ENCODE measurements at places on chromosomes 6 and 20.

- DNase-seq, result no peak
These were observed 69.6 kb upstream of the HDGFL1 start for GRCh38 chr6:22499815-22500214.

- DNase-seq, result no peak
These were observed 8.5 kb upstream of the MRPS10 start for GRCh38 chr6:42226161-42226611.

DNA sequence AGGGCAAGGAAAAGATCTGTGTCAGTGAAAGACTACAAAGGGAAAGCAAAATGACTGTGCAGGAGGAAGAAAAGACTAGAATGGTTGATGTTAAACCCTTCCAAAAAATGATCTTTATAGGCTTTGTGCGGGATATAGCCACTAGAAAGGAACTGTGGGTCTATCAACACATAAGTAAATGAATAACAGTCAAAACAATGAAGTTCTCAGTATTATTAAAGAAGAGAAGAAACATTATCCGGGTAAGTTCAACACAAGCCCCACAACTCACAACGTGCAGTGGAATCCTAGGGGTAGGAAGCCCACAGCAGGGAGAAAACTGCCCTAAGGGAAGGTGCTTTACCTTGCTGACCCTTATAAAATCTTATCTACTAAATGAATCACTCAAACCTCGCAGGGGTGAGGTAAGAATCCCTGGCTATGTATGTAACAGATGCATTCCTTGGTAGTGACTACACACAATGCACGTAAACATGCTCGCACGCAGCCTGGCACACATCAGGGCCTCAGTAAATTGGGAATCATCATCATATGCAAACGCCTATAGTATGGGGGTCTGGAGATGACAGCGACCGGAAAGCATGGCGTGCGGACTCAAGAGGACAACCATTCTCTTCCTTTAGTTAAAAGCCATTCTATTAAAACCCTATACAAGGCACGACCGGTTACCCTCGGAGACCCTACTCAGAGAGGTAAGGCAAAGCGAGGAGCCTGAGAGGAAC is 11.3 kb downstream of the TFAP2A start:
- no peak for DNase-seq

- DNase-seq, result no peak
These were observed 15.6 kb upstream of the BICRAL start for GRCh38 chr6:42766163-42766670.

- no peak for DNase-seq
These were observed 269.8 kb downstream of the HACE1 start for GRCh38 chr6:104589940-104590339.

- DNase-seq, result no peak
These were observed 43.0 kb downstream of the FRK start for GRCh38 chr6:116017546-116018295.

DNA sequence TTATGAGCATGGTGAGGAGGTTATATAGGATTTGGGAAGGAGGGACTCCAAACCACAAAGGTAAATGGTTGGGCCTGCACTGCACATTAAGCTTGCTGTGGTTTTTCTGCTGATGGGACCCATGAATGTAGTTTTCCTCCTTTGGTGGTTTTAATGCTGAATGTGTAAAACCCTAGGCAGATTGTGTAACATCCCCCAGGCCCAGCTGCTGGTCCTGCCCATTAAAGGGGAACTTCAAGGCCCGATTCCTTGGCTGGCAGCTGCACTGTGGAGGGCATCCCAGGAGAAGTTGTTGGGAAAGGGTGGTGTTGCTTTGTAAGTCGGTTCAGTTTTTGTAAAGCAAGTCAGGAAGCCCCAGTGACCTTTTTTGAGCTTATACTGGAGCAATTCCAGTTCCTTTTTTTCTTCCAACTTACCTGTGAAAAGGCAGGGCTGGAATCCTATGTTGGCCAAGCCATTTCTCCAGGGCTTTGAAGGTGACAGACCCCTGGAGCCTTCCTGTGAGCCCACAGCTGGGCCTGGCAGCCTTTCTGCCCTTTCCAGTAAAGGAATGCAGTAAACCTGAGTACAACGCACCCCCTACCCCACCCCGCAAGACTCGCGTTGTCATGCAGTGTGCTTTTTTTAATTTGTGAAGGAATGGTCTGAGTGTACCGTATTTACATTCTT is 43.1 kb upstream of the NAA20 start:
- no peak for DNase-seq

- no peak for DNase-seq
These were observed 467.3 kb downstream of the PREX1 start for GRCh38 chr20:48360342-48360975.

GRCh38 chr20:35007891-35008290 is 52.2 kb downstream of the MYH7B start:
- DNase-seq, result no peak

- no peak for DNase-seq
These were observed 223.9 kb downstream of the TSHZ2 start for GRCh38 chr20:53195876-53196610.

GRCh38 chr20:1964659-1965405 is 29.0 kb downstream of the PDYN start:
- DNase-seq, result no peak

GRCh38 chr6:84415517-84415916 is 188.1 kb upstream of the CEP162 start:
- no peak for DNase-seq

- no peak for DNase-seq
These were observed 73.6 kb upstream of the HCRTR2 start for GRCh38 chr6:55100686-55101085.

DNA sequence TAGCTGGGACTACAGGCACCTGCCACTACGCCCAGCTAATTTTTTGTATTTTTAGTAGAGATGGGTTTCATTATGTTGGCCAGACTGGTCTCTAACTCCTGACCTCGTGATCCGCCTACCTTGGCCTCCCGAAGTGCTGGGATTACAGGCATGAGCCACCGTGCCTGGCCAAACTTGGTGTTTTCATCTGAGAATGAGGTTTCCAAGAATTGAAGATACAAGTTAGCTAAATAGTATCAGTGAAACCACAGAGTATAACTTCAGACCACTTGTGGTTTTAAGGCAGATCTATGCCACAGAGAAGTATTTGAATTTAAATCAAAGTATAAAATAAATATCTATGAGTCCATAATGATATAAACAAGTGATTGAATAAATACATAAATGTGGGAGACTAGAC is 70.1 kb downstream of the SLC16A10 start:
- peak; percentile 9 for DNase-seq

DNA sequence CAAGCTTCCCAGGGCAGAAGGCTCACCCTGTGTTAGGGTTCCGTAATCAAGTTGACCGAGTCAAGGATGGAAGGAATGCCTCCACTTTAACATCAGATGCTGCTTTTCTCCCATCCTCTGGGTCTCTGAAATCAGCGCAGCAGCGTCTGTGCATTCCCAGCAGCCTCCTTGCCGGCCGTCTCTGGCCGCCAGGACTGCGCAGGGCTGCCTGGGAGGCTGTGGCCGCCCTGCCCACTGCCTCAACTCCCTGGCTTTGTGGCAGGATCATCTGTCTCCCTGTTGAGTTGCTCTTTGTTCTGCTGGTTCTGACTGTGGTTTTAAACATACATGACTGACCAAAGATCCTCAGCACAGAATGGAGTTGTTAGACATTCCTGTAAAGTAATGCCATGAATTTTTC is 56.5 kb downstream of the DLL1 start:
- DNase-seq, result no peak

- DNase-seq, result no peak
These were observed 365.2 kb downstream of the SYNE1 start for GRCh38 chr6:152271776-152272464.

- DNase-seq, result no peak
These were observed 246.2 kb downstream of the FOXC1 start for GRCh38 chr6:1855890-1856289.

- DNase-seq, result no peak
These were observed 83.9 kb upstream of the GPR6 start for GRCh38 chr6:109894181-109894580.

DNA sequence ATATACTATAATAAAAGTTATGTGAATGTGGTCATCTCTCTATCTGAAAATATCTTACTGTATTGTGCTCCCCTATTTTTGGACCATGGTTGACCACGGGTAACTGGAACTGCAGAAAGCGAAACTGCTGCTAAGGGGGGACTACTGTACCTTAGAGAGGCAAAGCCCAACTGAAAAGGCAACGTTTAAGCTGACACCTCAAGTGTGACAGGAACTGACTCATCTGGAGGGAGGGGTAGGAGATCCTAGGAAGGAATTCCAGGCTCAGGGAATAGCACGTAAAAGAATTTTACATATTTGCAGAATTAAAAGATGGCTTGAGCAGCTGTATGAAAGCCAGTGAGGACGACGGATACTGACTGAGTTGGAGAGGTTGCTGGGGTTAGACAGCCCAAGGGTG is 34.8 kb downstream of the ELOVL2 start:
- no peak for DNase-seq

GRCh38 chr20:58458342-58459057 is 56.7 kb downstream of the APCDD1L start:
- no peak for DNase-seq

DNA sequence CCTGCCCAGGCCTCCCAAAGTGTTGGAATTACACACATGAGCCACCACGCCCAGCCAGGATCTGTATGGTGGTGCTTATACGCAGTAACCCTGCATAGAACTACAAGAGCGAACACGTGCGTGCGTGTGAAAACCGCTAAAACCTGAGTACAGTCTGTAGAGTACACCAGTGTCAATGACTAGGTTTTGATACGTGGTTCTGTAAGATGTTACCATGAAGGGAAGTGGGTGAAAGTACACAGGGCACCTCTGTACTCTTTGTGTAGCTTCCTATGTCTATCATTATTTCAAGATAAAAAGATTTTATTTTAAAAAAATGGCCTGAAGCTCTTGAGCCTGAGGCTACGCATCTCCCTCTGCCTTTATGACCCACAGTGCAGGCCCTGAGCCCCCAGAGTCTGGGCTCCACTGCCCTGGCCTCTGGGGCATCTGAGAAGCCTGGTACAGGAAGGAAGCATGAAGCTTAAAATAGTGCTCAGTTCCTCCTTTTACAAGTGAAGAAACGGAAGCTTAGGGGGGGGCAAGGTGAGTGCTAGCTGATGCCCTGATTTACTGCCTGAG is 21.6 kb downstream of the LY86 start:
- DNase-seq, result no peak

GRCh38 chr6:31131595-31131994 is 7.3 kb downstream of the PSORS1C2 start:
- no peak for DNase-seq

DNA sequence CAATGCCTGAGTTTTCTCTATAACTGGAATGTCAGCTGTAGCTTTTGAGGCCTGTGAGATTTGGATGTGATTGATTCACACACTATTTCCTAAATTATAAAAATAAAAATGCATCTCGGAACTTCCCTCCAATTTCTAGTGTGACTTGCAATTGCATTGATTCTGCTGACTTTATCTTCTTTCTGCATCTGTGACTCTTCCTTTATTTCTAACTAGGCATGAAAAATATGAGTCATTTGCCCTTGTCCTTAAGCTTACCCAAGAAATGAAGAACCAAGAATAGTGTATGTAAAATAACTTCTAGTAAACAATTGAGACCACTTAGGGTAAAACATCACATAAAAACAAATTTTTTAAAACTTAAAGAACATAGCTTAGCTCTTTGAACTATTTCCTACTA is 12.9 kb downstream of the OR2J2 start:
- no peak for DNase-seq

DNA sequence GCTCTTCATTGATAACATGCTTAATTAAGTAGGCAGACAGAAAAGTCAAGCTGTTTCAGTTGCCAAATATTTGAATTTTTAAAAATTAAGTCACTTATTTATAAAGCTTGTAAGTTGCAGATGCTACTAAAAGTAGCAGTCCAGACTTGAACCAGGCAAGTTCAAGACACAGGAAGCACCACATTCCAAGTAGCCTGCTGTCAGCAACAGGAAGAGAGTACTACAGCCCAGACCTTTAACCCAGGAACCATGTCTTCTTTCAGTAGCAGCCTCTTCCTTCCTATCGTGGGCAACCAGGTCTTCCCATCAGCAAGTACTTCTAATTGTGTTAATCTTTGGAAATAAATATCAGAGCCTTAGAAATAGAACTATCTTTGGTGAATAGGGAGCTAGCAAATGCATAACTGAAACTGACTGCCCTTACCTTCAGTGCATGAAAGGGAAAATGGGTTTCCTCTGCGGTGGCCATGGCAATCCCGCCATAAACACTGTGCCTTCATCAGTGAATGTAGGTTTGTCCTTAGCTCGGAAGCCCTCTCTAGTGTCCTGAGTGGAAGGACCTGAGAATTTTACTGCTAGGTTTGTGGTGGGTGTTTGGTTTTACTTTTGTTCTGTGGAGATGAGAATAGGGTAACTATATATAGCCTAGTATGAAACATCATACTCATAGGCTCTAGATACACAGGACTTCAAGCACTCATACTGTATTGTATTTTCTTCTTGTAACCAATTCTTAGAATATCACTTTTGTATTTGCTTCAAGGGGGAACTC is 95.6 kb downstream of the SYCP2 start:
- no peak for DNase-seq

DNA sequence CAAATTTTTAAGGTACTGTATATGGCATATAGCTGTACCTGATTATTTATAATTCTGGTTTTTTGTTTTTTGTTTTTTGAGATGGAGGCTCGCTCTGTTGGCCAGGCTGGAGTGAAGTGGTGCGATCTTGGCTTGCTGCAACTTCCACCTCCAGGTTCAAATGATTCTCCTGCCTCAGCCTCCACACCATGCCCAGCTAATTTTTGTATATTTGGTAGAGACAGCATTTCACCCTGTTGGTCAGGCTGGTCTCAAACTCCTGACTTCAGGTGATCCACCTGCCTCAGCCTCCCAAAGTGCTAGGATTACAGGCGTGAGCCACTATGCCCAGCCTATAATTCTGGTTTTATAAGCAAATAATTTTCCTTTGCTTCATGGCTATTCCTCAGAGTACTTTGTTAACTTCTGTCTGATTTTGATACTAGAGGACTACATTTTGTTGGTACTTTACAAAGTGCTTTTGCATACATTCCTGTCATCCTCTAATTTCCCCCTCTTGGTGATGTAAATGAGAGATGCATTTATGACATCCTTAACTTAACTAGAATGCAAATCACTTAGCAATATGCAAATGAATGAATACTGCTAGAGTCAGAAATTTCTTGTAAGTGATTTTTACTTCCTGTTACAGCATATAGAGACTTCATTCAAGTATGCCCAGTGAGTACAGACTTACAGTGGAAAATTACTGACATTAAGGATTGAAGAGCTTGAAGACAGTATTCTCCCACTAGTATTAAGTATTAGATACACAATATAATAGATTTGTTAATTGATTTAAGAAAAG is 35.7 kb upstream of the ARID1B start:
- DNase-seq, result no peak

Data from stimulated activated CD8-positive, alpha-beta memory T cell treated with anti-CD3 and anti-CD28 coated beads, Interleukin-2, amount 100 ng/mL, for 48 hours (primary cell).